Activated gamma-delta T cell treated with anti-CD3 and anti-CD28 coated beads, Interleukin-2, amount 50 U/mL, for 16 hours (primary cell): ENCODE measurements at places on chromosomes 5 and 9.

DNA sequence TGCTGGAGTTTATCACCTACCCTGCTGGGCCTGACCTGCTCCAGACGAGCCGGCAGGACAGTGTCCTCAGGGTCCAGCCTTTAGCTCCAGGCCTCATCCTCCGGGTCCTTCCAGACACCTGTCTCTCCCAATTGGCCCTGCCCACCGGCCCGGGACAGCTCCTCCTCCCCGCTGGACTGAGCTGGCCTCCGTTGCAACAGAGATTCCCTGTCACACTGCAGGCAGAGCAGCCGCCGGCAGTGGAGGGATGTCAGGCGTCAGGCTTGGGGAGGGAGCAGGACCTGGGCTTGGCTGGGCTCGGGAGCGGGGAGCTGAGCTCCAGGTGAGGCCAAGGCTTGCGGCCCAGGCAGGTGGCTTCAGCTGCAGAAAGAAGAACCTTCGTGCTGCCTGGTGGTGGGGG is 1.7 kb downstream of the KCNT1 start:
- DNase-seq, result no peak

- DNase-seq, result no peak
These were observed 5.5 kb downstream of the NUDT2 start for GRCh38 chr9:34334916-34335315.

DNA sequence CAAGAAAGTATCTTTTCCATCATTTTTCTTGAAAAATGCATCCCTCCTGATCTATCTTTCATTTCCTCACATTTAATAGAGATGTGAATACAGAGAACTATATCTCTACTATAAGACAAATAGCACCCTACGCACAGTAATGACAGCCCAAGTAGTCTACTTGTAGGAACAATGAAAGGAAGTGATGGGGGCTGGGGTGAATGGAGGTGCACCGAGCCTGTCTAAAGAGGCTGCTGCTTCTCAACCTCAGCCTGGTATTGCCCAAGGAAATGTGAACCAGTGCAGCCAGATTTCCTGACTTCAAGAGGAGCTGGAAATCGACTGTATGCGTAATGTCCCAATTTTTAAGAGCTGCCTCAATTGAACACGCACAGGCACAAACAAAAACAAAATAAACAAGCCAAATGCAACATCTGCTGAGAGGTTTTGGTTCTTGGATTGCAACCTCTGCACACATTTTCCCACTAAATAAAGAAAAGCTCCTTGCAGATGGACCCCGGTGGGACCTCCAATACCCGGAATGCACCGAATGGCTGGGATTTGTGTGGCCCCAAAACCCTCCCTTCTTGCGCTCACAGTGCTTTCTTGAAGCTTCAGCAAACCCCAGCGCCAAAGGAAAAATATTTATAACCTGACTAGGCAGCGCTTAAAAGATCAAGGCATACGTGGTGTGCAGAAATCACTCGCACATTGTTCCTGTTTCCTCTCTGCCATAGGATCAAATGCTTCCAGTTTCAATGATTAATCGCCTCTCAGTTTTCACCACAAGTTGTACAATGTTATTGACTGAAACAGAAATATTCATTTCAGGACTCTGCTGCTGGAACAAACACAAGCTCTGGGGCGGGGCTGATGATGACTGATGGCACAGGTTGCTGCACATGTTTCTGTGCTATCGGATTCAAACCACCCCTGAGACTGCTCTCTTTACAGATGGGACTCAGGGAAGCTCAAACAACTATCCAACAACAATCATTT is 68.3 kb downstream of the KCNIP1 start:
- DNase-seq, result no peak

DNA sequence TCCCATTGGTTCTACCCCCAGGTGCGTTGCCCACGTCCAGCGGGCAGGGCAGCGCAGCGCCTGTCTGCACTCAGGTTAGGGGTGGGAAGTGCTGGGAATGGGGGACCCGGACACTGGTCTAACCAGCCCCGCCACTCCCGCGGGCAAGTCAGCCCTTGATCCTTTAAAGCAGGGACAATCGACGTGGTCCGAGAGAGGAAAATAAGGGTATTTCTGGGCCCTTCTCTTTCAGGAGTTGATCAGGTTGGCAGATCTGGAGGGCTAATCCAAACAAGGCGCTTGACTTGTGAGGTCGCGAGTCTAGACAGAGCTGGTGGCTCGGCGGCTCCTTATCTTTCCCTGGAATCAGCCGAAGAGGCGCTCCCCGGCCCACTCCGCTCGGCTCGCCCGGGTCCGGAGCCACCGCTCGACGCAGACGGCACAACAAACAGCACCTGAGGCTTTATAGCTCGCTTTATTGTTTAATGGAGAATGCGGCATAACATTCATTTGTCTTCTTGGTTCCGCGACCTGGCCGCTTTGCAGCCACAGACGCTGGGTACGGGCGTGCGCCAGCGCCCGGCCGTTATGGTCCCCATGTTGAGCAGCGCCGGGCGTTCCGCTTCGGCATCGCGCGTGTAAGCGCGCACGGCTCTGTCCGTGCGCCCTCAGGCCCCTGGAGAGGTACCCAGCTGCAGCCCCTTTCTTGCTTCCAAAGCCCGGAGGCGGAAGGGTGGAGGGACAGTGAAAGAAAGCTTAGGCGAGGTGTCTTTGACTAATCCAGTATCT is 15.8 kb downstream of the ISL1 start:
- no peak for DNase-seq

- DNase-seq, result no peak
These were observed 1.0 kb downstream of the TBC1D2 start for GRCh38 chr9:98254228-98255060.
